NCI-H1417 treated with DMSO at 0.1 percent for 48 hours (cell line): ENCODE measurements at places on chromosomes 3 and 15.

DNA sequence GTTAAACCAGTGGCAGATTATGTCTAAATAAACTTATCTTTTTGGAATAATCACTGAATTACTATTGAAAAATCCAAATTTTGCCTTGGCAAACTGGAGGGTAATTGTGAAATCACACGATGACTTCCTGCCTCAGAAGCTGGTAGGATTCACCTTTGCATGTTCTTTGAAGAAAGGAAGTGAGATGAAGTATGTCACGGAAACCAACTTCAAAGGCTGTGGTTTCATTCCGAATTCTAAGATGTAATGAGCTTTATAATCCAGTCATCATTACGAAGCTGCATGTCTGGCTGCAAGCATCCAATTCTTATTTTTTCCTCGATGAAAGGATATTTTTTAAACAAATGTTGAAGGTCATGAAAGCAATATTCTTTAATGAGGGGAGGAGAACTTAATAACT, 15.0 kb upstream of the ZBED2 start:
- DNase-seq, result no peak

GRCh38 chr15:55289011-55289745, 435 bp downstream of the RAB27A start:
- no peak for DNase-seq

DNA sequence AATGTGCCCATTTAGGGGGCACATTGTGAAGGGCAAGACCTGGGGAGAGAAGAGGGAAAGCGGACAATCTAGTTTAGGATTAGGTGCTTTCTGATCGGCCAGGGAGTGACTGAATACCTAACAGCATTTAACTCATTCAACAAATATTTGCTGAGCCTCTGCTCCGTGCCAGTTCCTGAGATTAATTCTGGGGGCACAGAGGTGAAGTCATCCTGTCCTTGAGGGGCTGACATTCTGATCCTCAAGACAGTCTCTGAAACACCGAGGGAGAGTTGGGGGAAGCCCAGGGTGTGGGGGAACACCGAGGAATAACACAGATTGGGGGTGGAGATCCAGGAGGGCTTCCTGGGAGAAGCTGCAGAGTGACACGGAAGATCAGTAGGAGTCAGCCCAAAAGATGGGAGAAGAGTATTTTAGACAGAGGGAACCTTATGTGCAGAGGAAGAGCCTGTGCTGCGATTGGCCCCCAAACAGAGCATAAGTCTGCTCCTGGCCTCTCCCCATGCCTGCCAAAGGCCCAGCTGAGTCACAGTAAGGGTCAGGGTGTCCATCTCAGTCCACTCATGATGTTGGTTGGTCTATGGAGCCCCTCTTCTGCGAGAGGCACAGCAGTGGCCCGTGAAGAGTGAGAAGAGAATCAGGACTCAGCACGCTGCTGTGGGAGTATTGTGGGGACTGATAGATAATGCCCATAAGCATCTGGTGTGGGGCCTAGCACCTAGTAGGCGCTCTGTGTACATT, 60.2 kb downstream of the AMOTL2 start:
- no peak for DNase-seq

GRCh38 chr3:169699536-169700050, 36.1 kb upstream of the MECOM start:
- DNase-seq, result no peak

- no peak for DNase-seq
Measured at GRCh38 chr3:81242871-81243270, 518.6 kb downstream of the GBE1 start.

- DNase-seq, result no peak
Measured at GRCh38 chr3:46368569-46368968, 2.2 kb upstream of the CCR5 start.

DNA sequence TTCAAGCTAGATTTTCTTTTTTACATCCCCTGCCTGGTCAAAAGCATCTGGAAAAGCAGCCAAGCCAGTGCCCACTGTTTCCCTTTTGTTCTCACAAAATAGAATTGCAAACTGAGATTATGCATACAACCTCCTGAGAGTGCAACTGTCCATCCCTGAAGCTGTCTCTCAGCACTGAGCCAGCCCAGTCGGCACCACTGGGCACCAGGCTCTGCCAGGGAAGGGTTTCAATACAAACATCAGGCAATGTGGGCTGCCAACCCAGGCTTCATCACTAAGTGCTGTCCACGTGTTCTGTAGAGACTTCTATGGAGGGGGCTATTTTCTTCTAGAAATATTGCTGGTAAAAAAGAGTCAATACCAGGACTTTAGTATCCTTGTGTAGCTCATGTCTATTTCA, 356.3 kb upstream of the TBL1XR1 start:
- DNase-seq, result no peak

GRCh38 chr15:96330064-96330449, 443 bp upstream of the NR2F2 start:
- DNase-seq, result no peak

DNA sequence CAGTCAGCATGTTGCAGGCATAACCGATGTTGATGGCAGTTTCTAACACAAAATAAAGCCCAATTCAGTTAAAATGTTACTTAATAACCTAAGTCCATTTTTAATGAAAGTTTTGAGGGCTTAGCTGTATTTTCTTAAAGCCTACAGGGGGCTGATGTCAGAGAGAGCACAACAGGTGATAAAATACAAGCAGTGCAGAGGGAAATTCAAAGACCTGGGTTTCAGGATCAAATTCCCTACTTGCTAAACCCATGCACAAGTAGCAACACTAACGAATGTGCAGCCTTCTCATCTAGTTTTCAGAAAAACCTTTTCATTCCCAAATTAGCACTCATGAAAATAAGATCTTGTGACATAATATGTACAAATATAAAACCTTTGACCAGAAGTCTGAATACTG, 202.0 kb downstream of the ATP8B4 start:
- no peak for DNase-seq

DNA sequence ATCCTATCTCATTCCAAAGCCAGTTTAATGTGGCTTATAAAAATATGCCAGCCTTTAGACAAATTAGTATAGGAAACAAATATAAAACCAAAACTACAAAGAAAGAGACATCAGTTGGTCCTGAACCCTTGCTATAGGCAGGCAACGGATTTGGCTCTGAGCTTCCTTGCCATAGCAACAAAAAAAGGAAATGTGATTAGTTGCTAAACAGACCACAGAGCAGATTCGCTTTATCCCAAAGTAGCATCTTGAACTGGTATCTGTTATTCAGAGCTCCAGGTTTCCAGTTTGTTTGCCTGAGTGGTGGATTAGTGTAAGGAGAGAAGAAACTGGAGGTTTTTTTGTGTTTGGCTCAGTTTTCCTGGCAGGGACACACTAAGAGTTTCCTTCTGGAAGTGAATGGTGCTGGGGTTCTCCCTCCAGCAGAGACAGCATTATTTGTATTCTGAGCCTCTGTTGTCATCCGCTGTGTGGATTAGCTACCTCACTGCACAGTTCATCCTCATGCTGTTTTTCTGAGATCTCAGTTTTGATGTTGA, 44.1 kb downstream of the CHST2 start:
- DNase-seq, result no peak

DNA sequence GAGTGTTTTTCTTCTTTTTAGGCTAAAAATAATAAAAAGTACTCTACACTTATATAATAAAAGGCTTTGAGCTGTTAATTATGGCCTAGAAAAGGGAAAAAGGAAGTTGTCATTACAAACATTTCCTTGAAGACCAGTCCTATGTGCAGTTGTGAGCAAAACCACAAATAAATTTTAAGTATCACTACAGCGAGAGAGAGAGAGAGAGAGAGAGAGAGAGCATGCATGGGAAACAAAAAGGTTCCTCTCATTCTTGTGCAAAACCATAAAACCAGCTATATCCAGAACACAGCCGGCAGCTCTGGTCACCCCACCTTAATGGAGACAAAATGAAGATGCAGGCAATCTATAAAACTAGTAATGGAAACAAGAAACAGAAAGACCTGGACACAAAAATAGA, 33.6 kb downstream of the HEG1 start:
- DNase-seq, result no peak

DNA sequence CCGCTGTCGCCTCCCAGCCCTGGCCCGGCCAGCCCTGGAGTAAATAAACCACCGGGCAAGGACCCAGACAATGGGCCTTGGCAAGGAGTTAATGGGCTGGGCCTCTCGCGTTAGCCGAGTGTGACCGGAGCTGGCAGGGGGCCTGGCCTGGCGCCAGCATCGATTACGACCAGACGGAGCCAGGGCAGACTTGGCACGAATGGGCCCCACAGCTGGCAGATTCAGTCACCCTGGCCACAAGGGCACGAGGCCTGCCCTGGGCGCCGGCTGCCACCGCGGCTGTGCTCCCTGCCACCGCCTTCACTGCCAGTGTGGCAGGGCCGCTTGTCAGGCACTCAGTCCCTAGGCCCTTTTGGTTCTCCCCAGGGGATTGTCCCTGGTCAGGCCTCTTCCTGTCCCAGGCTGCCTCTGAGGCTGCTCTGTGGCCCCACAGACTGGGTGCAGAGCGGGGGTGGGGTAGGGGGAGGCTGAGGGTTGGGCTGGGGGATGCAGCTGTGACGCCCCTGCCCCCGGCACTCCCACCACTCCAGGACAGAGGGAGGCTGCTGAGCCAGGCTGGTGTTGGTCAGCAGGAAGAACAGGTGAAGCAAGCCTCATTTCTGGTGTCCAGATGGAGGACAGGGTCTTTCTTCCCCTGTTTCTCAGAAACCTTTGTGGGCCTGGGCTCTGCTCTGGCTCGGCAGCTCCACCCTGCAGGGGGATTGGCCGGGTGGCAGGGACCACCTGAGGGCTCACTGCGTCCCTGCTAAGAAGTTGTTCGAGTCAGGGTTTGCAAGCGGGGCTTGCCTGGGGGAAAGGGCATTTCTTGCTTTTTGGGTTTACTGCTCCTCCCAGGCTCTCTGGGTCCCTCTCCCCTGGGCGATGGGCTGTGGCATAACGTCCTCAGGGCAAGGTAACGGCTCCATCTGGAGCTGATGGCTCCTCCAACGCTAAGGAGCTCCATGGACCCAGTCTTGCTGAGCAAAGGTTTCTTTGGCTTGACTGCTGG, 30.5 kb upstream of the SRP14 start:
- peak; percentile 62 for DNase-seq

GRCh38 chr3:66604481-66604880, 103.7 kb upstream of the LRIG1 start:
- DNase-seq, result no peak

DNA sequence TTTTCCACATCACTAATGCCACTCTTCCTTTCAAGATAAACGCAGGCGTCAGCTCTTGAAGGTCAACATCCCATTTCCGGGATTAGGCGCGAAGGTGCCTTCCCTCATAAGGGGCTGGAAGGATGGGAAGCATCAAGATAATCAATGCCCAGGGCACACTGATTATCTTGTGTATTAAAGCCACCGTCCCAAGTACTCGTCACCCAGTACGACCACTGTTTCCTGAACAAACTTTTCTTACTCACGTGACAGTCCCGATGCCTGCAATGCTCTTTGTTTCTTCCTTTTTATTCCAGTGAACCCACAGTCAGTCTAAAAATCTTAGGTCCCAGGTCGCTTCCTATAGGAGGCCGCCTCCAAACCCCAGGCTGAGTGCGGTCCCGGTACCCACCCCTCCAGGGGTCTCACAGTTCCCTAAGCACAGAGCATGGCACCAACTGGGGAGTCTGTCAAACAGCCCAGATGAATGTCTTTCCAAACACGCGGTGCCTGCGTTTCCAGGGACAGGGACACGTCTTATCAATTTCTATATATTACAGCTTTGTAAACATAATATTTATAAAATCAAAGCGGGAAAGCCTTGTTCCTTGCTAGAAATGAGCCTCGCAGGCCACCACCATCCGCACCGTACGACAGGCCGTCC, 589 bp downstream of the ANAPC13 start:
- no peak for DNase-seq

GRCh38 chr3:11445883-11446282, 173.7 kb downstream of the ATG7 start:
- DNase-seq, result no peak

- no peak for DNase-seq
Measured at GRCh38 chr3:129304146-129304961, 25.7 kb downstream of the HMCES start.

DNA sequence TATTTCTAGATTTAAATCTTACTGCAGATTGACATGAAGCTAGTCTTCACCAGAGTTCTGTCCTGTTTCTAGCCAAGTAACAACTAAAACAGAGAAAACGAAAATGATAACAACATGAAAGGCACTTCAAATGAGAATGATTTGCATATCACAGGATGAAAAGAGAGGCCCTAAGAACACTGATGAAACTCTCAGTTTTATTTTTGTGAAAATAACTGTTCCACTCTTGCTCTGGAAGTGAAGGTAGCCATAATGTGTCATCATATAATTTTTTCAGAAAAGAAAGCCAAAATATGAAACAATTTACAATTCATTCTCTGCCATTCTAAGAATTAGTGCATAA, 274.4 kb downstream of the ADAMTSL3 start:
- no peak for DNase-seq

DNA sequence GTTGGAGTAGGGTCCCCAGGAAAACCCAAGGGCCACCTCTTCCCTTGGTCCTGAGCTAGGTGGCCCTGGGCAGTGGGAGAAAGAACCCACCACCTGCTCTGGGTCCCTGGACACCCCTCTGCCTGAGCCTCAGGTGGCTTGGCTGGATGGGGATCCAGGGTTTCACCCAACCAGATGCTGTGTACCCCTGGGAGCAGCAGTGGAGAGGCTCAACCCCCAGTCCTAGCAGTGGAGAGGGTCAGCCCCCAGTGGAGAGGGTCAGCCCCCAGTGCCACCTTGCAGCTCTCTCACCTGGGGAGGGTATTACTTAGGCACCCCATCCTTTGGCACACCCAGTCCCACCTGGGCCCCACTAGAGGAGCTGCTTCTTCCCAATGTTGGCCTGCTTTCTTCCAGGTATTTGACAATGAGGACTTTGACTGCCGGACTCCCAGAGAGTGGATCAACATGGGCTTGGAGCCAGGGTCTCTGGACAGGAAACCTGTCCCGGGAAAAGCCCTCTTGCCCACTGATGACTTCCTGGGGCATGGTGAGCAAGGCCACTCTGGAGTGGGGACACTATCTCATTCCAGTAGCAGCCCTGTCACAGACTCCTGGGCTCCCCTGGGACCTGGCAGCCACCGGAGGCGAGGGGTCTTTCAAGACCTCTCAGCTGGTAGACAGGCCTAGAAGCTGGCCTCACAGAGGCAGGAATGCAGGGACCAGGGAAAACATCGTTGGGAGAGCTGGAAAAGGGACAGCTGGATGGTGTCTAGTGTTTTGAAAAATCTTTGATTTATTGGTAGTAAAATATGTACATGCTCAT, 11.6 kb downstream of the DNAH1 start:
- no peak for DNase-seq

DNA sequence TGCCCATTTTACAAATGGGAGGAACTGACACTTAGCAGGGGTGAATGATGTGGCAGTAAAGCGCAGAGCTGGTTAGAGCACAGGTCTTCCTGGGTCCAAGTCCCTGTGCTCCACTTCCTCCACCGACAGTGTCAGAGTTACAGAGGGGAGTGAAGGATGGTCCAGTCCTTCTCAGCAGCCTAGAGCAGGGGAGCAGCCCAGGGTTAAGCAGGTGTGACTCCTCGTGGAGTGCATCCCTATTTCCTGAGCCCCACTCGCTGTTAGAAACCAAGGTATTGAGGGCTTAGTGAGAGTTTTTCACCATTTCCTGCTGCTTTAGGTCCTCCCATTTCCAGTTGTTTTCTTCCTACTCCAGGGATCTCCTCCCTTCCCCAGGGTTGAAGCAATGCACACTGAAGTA, 75.4 kb downstream of the GHSR start:
- DNase-seq, result no peak
